Glutamatergic neuron (in vitro differentiated cells): ENCODE measurements at places on chromosomes 12 and 14. TPM values are rescaled to one million over a fixed set of nuclear protein-coding genes. Genes with fewer than 3 reads are reported as not detected.

DNA sequence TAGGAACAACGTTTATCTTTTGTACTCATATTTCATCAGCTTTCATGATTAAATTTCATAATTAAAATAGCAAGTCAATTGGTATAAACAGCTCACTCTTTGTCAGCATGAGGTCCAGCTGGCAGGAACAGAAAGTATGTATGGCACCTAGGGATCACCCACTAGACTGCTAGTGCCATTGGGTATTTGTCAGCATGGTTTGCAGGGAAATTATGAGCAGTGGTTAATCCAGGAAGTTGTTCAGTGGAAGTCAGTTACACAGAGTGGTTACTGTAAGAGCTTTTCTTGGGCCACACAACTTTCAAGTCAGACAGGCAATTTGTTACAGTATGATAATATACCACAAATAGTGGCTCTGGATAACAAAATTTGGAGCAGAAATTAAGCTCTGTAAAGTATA is 340.3 kb upstream of the RGS6 start:
- peaks cover 3% of the 10 kb centered on the region for H3K27me3 ChIP-seq
- no peak for DNase-seq
- no peaks in the 10 kb centered on the region for H3K36me3 ChIP-seq
- no peak overlapping the region for H3K27ac ChIP-seq

Gene LRRC10
- not detected for total RNA-seq

Gene TRHDE
- total RNA-seq: 16.7 TPM

GRCh38 chr12:91139286-91139685 is 28.0 kb upstream of the LUM start:
- H3K4me3 ChIP-seq: no peak overlapping the region
- H3K36me3 ChIP-seq: no peaks in the 10 kb centered on the region
- H3K27ac ChIP-seq: no peak overlapping the region
- DNase-seq: no peak
- peaks cover 3% of the 10 kb centered on the region for H3K27me3 ChIP-seq

- peaks cover 42% of the 10 kb centered on the region for H3K4me1 ChIP-seq
- H3K4me3 ChIP-seq: no peak overlapping the region
- peaks cover 3% of the 10 kb centered on the region for H3K27me3 ChIP-seq
Measured at GRCh38 chr14:59294662-59294992, 106.2 kb downstream of the DAAM1 start.

DNA sequence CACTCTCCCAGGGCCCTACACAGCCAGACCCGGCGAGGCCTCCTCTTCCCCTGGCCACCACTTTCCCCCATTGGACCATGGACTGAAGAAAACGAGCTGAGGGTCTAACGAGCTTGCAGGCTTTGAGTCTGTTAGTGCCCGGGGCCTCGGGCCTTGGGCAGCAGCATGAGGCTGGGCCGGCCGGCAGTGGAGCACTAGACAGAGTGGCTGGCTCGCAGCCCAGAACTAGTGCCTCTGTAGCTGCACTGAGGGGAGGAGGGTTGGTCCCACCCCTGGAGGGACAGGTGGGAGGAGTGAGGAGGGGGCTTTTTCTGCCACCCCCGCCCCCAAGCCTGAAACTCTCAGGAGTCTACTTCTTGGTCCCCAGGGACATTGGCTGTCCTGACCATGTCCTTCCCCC is 38.7 kb downstream of the SLC6A12 start:
- H3K27ac ChIP-seq: peak overlapping the region; percentile 98
- no peak for DNase-seq
- H3K27me3 ChIP-seq: peaks cover 34% of the 10 kb centered on the region
- no peak overlapping the region for H3K4me3 ChIP-seq
- H3K4me1 ChIP-seq: peaks cover 59% of the 10 kb centered on the region

GRCh38 chr14:92456215-92457015 is 57.2 kb upstream of the RIN3 start:
- H3K27ac ChIP-seq: no peak overlapping the region
- H3K36me3 ChIP-seq: no peaks in the 10 kb centered on the region
- H3K27me3 ChIP-seq: peaks cover under 1% of the 10 kb centered on the region

DNA sequence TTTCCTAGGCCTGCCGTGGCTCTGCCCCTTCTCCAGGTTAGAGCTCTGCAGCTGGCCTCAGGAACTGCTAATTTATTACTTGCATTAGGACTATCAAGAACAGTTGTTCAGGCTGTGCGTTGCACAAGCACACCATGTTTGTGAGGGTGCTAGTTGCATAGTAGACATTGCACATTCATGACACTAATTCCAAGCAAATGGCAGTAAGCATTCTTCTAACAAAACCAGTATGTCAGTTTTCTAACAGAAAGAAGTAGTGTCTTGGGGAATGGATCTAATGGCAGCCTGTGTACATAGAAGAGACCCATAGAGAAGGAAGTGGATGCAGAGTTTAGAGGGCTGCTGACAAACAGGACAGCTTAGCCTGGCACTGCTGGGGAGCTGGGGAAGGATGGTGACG is 53.9 kb downstream of the ERH start:
- no peak for DNase-seq
- no peak overlapping the region for H3K27ac ChIP-seq

DNA sequence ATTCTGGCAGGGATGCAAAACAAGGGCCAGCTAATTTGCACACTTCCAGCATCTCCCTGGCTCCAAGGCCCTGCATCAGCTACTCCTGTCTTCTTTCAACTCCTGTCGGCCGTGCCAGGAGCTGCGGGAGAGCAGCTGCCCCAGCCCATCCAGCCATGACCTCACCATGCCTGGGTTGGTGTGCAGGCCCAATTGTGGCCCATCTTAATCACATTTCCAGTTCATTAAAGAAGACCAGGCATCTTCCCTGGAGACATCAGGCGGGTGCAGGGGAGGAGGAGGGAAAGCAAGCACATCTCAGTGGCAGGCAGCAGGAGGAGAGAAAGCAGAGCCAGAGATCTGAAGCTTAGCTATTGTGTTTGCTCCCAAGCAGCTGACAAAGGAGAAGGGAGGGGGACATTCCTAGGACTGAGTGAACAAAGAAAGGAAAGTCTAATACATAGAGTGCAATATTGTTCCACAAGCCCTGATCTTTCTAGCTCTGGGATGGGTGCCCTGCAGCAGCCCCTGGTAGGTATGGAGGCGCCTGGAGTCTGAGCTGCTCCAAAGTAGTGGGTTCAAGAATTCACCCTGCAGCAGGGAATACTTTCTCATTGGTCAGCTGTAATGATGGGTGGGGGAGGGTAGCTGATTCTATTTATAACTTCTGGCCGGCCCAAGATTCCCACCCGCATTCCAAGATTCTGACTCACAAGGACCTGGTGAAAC is 40.1 kb downstream of the VWF start:
- no peaks in the 10 kb centered on the region for H3K36me3 ChIP-seq
- H3K27me3 ChIP-seq: peaks cover 5% of the 10 kb centered on the region
- peak overlapping the region; percentile 56 for H3K27ac ChIP-seq
- no peak overlapping the region for H3K4me3 ChIP-seq
- peaks cover 7% of the 10 kb centered on the region for H3K4me1 ChIP-seq

Gene OTX2
- 18.8 TPM for total RNA-seq

- H3K27ac ChIP-seq: no peak overlapping the region
- H3K36me3 ChIP-seq: no peaks in the 10 kb centered on the region
- H3K27me3 ChIP-seq: peaks cover 2% of the 10 kb centered on the region
Measured at GRCh38 chr12:46110928-46111699, 120.7 kb upstream of the SCAF11 start.

DNA sequence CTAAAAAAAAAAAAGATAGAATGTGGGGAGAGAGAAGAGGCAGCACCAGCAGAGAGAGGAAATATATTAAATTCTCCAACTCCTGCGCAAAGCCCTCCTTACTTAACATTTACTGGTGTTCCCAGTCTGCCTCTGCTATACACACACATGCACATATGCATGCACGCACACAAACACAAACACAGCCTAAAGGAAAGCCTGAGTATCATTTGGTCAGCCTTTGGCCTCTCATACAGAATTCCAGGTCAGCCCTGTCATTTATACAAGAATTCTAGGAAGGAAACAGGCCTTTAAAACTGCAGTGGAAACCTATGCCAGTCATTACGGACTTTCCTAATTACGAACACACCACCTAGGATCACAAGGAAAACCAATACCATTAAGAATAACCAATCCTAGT is 269.4 kb downstream of the ITPR2 start:
- H3K27me3 ChIP-seq: peaks cover 3% of the 10 kb centered on the region
- DNase-seq: no peak
- no peak overlapping the region for H3K27ac ChIP-seq

Gene CLEC4D
- not detected for total RNA-seq

GRCh38 chr14:58455593-58456265 is 28.2 kb downstream of the KIAA0586 start:
- no peak overlapping the region for H3K4me3 ChIP-seq
- no peaks in the 10 kb centered on the region for H3K4me1 ChIP-seq
- H3K27ac ChIP-seq: no peak overlapping the region
- DNase-seq: no peak
- H3K27me3 ChIP-seq: no peaks in the 10 kb centered on the region

GRCh38 chr12:14416658-14417057 is 51.2 kb downstream of the ATF7IP start:
- peaks cover 11% of the 10 kb centered on the region for H3K36me3 ChIP-seq
- H3K27me3 ChIP-seq: no peaks in the 10 kb centered on the region
- H3K27ac ChIP-seq: peak overlapping the region; percentile 95
- peak overlapping the region; percentile 81 for H3K4me3 ChIP-seq

Gene TEX22
- 2.7 TPM for total RNA-seq

- no peaks in the 10 kb centered on the region for H3K36me3 ChIP-seq
- H3K4me1 ChIP-seq: no peaks in the 10 kb centered on the region
- peaks cover 4% of the 10 kb centered on the region for H3K27me3 ChIP-seq
Measured at GRCh38 chr12:13128291-13128965, 25.0 kb upstream of the GSG1 start.

DNA sequence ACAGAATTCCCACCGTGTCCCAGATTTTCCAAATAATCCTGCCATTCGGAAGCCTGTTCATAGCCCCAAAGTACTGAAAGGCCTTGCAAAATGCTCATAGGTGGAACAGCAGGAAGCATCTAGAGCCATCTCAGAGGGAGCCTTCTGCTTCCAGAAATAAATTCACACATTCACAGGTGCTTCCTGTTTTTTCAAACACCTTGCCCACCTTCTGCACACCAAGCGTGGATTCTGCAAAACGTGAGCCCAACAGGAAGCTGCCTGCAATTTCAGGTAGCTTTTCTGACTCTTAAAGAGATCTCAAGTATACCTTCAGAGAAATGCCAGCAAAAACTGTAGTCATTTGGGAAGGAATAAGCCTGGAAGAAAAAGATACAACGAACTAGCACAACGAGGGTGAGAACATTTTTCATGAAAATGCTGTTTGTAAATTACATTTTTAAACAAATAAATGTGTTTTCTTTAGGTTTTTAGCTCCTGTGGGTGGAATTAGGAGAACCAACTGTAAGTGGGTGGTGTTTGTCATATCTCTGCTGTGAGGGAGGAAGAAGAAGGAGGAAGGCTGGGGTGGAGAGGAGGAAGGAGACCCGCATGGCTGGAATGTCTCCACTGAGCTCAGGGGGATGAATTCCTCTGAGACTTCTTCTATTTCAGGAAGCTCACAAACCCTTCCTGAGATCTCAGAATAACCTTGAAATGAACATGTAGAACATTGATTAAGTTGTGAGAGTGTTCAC is at the start of gene IFNG-AS1:
Gene IFNG-AS1 (plus strand): TSS at position 264 of the 737 bp plus-strand sequence.
- peaks cover 25% of the 10 kb centered on the region for H3K4me1 ChIP-seq
- H3K4me3 ChIP-seq: no peak within 1 kb of the TSS
- no peaks in the 10 kb centered on the region for H3K27me3 ChIP-seq
- no peak within 1 kb of the TSS for H3K27ac ChIP-seq

Gene TMEM30B
- not detected for total RNA-seq

Gene FBXO34
- 13.6 TPM for total RNA-seq

Gene PLEKHG3
- 10.1 TPM for total RNA-seq

GRCh38 chr14:69711065-69711464 is 55.9 kb upstream of the SRSF5 start:
- H3K27ac ChIP-seq: peak overlapping the region; percentile 99
- peak overlapping the region; percentile 73 for H3K4me3 ChIP-seq
- DNase-seq: peak; percentile 69
- peaks cover 34% of the 10 kb centered on the region for H3K27me3 ChIP-seq
- H3K36me3 ChIP-seq: no peaks in the 10 kb centered on the region
- H3K4me1 ChIP-seq: peaks cover 66% of the 10 kb centered on the region

- peaks cover 3% of the 10 kb centered on the region for H3K4me1 ChIP-seq
- no peaks in the 10 kb centered on the region for H3K36me3 ChIP-seq
- H3K27ac ChIP-seq: no peak overlapping the region
- H3K4me3 ChIP-seq: no peak overlapping the region
- no peak for DNase-seq
- H3K27me3 ChIP-seq: no peaks in the 10 kb centered on the region
Measured at GRCh38 chr12:68924546-68924945, 8.4 kb downstream of the CPM start.

GRCh38 chr12:103768467-103769123 is 72.4 kb downstream of the NT5DC3 start:
- H3K4me3 ChIP-seq: no peak overlapping the region
- H3K36me3 ChIP-seq: no peaks in the 10 kb centered on the region
- H3K27ac ChIP-seq: no peak overlapping the region
- H3K27me3 ChIP-seq: no peaks in the 10 kb centered on the region
- DNase-seq: no peak

DNA sequence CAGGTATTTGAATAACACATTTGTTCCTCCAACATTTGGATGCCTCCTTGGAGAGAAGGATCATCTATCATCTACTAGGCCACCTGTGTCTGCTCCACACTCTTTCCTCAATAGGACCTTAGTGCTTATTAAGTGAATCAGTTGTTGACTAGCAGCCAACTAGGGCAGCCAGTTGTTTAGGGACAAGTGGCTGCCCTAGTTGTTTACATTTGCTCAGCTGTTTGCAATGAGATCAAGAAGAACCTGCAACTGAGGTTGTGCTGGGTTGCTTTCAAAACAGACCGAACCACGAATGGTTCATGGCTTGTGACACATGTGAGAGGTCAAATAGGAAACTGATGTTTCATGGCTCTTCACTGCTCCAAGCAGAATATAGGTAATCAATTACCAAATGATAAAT is 53.8 kb downstream of the TMCC3 start:
- H3K27me3 ChIP-seq: no peaks in the 10 kb centered on the region
- no peak overlapping the region for H3K4me3 ChIP-seq
- H3K36me3 ChIP-seq: no peaks in the 10 kb centered on the region

DNA sequence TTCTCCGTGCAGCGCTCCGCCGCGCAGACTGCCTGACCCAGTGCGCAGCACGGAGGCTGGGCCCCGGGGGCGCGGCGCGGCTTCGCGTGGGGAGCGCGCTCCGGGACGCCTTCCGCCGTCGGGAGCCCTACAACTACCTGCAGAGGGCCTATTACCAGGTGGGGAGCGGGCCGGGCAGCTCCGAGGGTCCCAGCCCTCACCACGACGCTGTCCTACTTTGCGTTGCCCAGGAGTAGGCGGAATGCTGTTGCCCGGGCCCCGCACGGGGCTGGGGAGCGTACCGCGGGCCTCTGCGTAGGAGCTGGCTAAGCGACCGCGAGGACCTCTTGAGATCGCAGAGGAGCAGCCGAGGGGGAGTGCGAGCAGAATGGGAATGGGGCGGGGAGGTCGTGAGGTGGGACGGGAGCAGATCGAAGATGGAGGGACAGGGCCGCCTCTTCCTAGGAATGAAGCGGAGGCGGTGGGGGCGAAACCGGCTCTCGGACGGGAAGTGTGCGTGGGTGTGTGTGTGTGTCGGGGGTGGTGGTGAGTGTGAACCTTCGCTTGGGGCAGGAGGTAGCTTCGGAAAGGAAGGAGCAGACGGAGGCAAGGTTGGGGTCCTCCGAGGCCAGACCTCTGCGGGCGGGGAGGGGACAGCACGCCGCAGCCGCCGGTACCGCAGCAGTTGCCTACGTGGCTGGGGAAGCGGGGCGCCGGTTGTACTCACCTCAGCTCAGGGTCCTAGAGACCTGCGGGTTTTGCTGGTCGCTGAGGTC is 751 bp downstream of the P3H3 start:
- peaks cover 38% of the 10 kb centered on the region for H3K4me1 ChIP-seq
- DNase-seq: peak; percentile 75
- peaks cover 31% of the 10 kb centered on the region for H3K27me3 ChIP-seq
- H3K36me3 ChIP-seq: peaks cover 12% of the 10 kb centered on the region
- peak overlapping the region; percentile 97 for H3K27ac ChIP-seq

Gene KLRD1
- 0.25 TPM for total RNA-seq
